ENCODE measurements at places on chromosomes 5 and 9.

- DNase-seq, result no peak
Measured at GRCh38 chr5:177304392-177305119, 957 bp downstream of the PRELID1 start.

- DNase-seq, result no peak
Measured at GRCh38 chr9:10050016-10050415, 562.8 kb downstream of the PTPRD start.

- no peak for DNase-seq
Measured at GRCh38 chr5:78905084-78905938, 79.8 kb downstream of the ARSB start.

GRCh38 chr5:38258042-38258318 lies 379 bp upstream of the EGFLAM start:
- no peak for DNase-seq

DNA sequence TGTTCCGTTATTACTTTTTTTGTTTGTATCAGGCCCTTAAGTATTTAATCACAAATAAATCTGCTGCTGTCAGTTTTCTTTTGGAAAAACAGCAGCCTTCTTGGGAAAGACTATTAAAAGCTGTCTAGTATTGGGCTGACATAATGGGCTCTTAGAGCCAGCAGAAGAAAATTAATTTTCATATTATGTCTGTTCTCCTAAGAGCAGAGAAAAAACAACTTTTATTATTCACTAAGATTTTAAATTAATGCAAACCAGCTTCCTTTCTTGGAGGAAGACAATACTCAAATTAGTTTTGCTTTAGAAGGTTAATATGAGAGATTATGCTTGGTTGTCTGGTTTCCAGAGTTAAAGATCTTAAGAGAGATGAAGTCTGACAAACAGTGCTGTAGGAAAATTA lies 30.6 kb upstream of the GARNL3 start:
- DNase-seq, result no peak

DNA sequence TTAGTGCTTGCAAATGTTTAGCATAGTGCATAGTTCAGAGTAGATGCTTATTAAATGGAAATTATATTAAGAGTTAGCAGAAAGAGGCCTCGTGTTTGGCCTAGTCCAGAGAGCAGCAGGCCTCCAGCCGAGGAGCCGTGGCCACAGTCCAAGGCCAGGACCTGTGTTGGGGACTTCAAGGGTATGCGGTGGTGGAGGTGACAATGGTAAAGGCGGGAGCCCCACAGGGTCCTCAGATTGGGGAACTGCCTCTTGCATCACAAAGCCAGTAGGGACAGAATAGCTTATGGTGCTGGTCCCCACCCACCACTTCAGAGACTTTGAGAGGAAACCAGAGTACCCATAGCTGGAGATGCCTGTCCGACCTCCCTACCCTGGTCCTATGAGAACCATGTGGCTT lies 554.6 kb upstream of the RIOK2 start:
- no peak for DNase-seq

- no peak for DNase-seq
Measured at GRCh38 chr5:125245216-125245615, 498.8 kb upstream of the ZNF608 start.

GRCh38 chr5:134003817-134004625 lies 754 bp downstream of the VDAC1 start:
- peak; percentile 45 for DNase-seq

- peak; percentile 57 for DNase-seq
Measured at GRCh38 chr5:178234750-178235587, 2.4 kb upstream of the PHYKPL start.

- no peak for DNase-seq
Measured at GRCh38 chr5:81163651-81164050, 69.5 kb upstream of the CKMT2 start.

DNA sequence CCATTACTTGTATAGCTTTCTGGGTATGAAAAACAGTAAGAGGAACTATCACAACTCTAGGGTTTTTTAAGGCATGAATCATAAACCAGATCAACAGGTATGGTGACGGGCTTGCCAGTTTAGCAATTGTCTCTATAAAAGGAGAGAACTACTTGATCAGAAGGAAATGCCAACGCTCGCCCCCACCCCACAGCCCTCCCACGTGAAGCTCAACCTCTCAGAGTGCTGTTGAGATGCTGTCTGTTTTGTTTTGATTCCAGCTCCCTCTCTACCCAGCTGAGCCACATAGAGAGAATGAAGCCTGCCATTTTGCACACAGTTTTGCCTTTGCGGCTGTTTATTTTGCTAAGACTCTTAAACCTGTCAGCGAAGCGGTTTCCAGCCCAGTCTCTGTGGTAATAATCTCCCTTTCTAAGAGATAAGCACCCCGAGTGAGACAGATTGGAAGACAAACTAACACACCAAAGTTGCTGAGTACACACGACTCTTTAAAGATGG lies 257.9 kb upstream of the ANKRD55 start:
- peak; percentile 10 for DNase-seq

DNA sequence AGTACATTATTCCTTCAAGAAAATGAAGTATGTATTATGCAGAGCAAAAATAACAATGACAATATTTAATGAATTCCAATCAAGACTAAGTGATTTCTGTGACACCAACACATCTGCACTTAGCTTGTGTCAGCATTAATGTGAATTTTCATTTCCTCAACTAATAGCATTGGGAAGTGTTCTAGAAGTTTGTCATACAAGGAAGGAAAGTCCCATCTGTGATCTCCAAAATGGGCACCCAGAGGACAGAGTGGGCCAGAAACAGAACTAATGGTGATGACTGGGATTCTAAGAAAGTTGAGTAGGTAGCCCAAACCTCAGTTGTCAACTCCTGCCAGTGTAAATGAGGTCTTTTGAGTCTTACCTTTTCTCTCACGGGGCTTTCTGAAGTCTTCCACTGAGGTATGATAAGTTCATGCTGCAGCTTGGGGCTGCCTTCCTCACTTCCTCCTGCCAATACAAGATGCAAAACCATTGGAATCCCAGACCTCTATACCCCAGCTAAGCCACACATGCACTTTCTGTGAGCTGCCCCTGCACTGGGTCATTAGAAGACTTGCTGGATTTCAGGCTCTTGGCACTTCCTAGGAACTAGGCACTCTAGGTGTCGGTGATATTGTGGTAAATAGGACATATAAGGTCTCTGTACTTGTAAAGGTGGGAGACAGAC lies 4.9 kb downstream of the ADAM19 start:
- no peak for DNase-seq

DNA sequence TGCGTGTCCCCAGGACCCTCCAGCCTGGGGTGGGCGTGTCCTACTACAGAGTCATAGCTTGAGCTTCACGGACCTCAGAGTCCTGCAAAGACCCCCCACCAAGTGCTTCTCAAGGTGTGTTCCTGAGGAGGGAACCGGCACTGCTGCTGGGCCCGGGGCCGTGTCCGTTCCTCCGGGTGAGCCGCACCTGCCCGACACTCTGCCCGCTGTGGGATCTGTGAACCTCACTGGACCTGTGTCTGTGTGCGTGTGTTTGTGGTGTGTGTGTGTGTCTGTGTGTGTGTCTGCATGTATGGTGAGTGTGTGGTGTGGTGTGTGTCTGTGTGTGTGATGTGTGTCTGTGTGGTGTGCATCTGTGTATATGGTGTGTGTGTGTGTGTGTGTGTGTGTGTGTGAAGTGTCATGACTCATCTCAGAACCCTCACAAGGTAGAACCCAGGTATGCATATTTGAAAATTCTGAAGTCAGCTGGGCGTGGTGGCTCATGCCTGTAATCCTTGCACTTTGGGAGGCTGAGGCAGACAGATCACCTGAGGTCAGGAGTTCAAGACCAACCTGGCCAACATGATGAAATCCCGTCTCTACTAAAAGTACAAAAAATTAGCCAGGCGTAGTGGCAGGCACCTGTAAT lies 40.9 kb upstream of the RXRA start:
- DNase-seq, result no peak

GRCh38 chr5:103648086-103648485 lies 85.5 kb upstream of the NUDT12 start:
- no peak for DNase-seq

- DNase-seq, result no peak
Measured at GRCh38 chr9:137879052-137879451, 1.5 kb downstream of the CACNA1B start.

GRCh38 chr5:44387921-44388320 lies 1.3 kb downstream of the FGF10 start:
- DNase-seq, result no peak

GRCh38 chr5:149938279-149938678 lies 6.3 kb downstream of the PDE6A start:
- DNase-seq, result no peak

- DNase-seq, result no peak
Measured at GRCh38 chr9:126000256-126000655, 253.1 kb downstream of the PBX3 start.

DNA sequence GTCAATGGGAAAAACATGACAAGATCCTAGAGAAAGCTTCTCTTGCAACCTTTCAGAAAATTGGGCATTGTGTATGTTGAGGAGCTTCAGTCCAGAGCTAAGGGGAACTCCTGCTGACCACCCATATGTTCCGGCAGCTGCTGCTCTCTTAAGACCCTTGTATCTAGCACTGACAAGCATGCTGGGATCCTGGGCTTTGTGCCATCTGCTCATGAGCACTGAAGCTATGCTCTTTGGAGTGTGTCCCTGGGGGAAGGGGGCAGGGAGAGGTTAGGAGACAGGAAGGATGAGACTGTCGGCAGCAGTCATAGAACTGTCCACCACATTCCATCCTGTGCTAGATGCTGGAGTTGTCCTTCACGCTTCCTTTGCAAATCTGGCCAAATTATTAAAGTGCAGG lies 109.3 kb downstream of the JAKMIP2 start:
- no peak for DNase-seq

DNA sequence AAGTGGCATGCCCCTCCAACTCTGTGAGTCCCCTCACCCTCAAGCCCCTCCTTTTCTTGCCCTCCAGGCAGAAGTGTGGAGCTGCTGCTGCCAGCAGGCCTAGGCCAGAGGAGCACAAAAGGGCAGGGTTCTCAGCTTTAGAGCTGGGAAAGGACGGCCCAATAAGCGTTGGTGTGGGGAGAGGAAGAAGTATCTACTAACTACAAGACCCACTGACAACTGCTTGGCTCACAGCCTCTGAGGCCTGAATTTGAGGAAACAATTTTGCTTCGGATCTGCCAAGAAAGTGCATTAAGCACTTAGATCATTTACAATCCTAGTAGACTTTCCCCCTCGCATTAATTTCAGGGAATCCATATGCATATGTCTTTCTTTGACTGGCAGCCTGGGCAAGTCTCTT lies 179.4 kb downstream of the SNX18 start:
- DNase-seq, result no peak

- no peak for DNase-seq
Measured at GRCh38 chr5:180133971-180134508, 62.5 kb upstream of the RNF130 start.

DNA sequence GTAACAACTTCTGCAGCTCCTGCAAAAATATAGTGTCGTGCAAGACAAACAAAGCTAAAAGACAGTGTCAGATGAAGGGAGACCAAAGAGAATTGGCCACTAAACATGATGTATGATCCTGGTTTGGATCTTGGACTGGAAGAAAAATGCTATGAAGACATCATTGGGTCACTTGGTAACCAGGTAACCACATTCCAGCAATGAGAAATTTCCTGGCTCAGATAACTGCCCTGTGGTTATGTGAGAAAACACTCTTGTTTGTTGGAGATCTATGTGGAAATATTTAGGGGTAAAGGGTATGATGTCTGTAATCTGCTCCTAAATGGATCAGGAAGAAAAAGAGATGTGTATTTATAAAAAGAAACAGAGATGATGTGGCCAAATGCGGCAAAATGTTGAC lies 45.5 kb upstream of the ANKRD33B start:
- no peak for DNase-seq

DNA sequence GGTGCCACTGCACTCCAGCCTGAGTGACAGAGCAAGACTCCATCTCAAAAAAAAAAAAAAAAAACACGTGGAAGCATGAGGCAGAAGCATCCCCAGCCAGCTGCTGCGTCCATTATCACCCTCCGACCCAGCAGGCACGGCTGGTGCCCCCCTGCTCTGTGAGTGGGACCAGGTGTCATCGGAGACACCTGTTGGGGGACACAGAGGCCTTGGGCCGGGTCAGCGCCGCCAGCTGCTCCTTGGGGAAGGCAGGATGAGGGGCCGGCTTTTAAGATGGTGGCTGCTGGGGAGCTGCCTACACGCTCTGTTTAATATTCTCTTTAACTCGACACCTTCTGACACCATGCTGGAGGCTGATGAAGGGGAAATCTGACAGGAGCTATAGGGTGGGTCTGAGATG lies 80.2 kb upstream of the RUFY1 start:
- no peak for DNase-seq

- no peak for DNase-seq
Measured at GRCh38 chr5:38458174-38458573, 98.3 kb downstream of the LIFR start.

- DNase-seq, result no peak
Measured at GRCh38 chr5:128613766-128614165, 75.7 kb upstream of the FBN2 start.

- DNase-seq, result no peak
Measured at GRCh38 chr9:128457207-128457606, 1.4 kb downstream of the ODF2 start.

- DNase-seq, result no peak
Measured at GRCh38 chr9:95305770-95306492, 11.6 kb downstream of the FANCC start.

DNA sequence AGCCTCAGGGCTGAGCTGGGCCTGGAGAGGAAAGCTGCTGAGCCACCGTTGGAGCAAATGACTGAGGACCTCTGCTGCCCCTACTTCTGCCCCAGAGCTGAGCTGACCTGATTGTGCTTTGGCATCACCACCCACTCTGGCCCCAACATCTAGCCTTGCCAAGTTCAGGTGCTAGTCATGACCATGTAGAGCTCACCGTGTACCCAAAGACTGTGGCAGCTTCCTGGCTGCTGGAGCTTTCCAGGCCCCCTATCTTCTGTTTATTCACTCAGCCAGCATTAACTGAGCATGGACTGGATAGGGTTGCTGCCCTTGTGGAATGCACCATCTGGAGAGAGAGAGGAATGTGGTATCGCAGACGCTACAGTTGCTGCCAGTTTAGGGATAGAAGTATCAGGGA lies 49.1 kb downstream of the JADE2 start:
- DNase-seq, result no peak

GRCh38 chr5:13976867-13977830 lies 32.7 kb upstream of the DNAH5 start:
- no peak for DNase-seq

DNA sequence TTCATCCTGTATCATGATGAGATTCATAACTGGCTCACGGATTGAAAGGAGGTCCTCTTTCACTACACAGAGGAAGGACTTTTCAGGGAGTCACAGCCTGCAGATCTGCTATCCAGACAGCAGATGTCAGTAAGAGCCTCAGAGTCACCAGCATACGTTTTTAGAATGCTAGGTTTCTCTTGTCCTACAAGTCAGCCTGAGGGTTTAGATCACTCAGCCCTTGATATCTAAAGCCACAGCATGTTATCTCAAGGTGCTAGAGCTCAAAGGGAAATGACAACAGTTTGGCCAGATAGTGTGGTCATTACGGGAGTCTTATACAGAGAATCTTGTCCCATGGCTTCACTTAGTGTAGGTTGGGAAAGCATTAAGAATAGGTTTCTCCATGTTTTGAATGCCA lies 30.9 kb upstream of the SLC46A2 start:
- no peak for DNase-seq
